ENCODE measurements at places on chromosomes 1 and 21.
A peak's percentile ranks its signal among the peaks of the same experiment; 100 is the strongest.

DNA sequence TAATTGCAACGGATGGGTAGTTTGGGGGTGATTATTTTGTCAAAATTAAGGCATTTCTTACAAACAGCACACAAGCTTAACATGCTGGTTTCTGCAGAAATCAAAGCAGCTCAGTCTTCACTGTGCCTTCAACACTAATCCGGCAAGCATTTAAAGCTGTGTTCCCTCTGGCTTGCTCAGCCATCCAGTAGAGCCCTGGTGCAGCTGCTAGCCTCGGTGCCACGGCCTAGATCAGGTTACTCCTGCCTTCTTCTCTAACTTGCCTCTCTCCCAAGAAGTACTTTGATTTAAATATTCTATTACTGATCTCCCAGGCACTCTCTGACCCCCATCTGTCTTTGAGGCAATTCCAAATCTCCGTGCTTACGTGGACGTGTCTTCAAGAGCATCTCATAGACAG is 85.6 kb downstream of the GREM2 start:
- no peak for DNase-seq

- DNase-seq = no peak
Observed at GRCh38 chr1:148333875-148334338, 149.2 kb downstream of the PPIAL4G start.

DNA sequence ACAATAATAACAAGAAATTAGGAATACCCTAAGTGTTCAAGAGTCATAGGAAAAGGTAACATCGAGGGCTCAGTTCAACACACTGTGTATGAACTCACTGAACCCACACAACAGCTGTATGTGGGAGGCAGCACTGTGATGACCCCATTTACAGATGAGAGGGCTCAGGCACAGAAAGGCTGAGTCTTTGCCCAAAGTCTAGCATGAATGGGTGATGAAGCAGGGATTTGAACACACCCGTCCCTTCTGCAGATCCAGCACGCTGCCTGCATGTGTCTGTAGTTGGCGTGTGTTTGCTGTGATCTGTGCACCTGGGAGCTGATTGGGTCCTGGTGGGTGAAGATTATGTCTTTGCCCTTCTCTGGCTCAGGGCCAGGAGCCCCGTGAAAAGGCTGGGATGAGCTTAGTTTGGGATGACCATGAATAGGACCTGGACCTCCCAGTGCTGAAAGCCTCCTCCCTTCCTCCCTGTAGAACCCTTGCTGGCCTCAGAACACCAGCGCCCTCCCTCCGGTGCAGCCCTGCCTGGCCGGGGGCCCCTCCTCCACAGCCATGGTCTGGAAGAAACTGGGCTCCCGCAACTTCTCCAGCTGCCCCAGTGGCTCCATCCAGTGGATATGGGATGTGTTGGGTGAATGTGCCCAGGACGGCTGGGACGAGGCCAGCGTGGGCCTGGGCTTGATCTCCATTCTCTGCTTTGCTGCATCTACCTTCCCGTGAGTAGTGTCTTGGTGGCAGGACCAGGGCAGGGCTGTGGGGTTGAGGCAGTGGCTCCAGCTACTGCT is 5.2 kb downstream of the SLC66A1 start:
- DNase-seq = no peak

DNA sequence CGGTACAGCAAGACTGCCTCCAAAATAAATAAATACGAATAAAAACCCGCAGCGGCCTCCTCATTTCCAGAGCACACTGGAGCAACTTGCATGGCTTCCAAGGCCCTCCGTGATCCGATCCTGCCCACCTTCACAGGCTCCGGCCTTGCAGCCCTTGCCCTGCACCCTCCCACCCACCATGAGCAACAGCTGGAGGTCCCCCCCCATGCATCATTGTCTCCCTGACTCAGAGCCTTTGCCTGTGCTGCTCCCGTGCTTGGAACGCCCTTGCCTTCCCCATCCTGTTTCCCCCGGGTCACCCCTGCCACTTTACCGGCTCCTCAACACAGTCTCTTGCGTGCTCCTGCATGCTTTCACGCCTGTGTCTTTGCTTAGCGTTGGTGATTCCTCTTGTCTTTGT is 71.0 kb upstream of the ANGPTL1 start:
- peak; percentile 50 for DNase-seq

- no peak for DNase-seq
Observed at GRCh38 chr21:36297938-36298572, 21.9 kb upstream of the MORC3 start.

DNA sequence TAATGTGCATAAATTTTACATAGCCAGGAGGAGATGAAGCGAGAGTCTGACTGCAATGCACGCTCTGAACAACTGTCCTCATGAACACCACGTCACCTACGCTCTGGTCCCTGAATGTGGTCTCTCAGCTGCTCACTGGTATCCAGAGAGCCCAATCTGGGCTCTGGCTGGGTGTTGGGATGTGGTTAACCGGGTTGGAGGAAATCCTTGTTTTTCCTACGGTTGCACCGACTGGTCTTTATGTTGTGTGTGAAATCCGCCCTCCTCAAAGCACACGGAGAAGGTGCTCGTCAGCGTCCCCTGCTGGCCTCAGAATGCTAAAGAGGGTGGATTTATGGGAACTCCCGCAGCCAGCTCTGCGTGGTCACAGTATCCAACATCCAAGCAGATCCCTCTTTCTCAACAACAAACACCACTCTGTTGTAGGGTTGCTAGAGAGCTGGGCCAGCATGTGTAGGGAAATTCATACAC is 51.8 kb upstream of the FAM89A start:
- peak; percentile 9 for DNase-seq

DNA sequence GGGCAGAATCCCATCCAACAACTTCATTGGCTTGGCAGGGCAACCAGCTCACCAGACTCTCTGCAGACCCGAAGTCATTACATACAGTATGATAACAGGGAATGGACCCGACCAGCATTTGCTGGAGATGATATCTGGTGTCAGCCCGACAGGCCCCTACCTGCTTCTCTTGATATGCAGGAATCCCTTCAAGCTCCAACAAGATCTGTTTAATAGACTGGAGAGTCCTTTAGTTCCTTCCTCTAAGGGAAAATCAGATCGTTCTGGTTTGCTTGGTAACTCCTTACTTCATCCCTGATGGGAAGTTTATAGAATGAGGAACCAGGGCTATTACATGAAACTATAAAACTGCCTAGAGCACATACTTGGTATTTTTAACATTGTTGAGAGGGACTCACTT is 61.2 kb downstream of the EDARADD start:
- no peak for DNase-seq

DNA sequence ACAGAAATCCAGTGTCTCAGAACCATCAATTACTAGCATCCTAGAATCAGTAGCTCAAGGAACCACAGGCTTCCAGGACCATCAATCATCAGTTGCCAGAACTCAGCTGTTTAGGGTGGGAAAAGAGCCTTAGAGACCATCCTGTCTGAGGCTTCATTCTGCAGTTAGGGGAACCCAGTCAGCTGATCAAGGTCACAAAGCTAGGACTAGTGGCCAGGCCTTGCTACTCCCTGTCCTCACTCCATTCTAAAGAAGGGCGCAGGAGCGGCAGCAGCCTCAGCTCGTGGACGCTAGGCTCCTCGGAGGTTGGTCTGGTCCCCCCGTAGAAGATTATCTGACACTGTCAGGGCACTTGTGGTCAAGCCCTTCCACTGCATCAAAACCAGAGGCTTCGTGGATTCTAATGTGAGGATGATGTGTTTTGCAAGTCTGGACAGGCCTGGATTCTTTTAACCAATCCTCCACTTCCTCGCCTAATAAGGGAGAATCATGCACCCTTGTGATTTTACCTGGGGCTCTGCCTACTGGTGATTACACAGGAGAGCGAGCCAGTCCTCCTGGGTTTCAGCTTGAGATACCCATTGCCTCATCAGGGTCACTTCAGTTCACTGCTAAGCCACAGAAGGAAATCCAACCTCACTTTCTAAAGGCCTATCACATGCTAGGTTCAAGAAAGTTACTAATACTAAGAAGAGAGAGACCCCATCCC is 41.7 kb upstream of the IFFO2 start:
- DNase-seq = peak; percentile 8

DNA sequence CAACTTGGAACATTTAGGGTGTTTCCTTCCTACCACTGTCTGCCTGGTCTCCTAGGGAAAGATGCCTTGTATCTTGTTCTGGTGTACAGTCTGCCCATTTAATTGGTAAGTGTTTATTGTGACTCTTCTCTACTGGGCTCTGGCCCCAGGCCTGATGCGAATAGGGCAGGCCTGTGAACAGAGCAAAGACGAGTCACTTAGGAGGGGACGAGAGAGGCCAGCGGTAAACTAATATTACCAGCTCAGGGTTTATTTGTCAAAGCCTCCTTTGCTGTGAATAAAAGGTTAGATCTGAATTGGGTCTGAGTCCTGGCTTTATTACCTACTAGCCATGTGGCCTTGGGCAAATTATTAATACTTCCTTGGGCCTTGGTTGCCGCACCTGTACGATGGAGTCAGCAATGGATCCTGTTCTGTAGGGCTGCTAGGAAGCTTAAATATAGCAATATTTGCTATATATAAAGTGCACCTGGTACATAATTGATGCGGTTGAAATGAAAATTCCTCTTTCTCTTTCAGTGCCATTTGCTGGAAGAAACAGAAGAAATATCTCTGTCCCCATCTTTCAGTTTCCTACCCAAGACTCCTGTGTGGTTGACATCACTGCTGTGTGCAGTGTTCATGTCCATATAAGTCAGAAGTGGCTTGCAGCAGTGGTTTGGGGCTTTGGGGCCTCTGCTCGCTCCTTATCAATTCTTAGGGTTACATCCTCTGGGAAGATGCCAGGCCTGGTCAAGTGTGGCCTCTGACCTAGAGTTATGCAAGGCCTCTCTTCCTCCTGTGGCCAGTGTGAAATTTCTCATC is 32.4 kb downstream of the MAPKAPK2 start:
- DNase-seq = no peak

DNA sequence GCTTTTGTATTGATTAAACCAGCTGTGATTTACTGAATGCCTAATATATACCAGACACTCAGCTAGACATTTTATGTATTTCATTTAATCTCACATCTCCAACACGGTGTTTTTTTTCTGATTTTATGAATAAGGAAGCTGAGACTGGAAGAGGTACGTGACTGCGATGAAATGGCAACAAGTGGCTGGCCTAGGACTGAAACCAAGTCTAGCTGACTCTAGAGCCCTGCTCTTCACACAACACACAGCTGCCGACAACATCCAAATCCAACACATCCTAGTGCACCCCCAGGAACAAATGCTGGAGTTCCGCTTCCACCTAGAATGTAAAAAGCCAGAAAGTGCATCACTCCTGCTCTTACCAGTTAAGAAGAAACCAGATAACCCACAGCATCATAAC is 10.7 kb upstream of the TOMM20 start:
- DNase-seq = no peak

DNA sequence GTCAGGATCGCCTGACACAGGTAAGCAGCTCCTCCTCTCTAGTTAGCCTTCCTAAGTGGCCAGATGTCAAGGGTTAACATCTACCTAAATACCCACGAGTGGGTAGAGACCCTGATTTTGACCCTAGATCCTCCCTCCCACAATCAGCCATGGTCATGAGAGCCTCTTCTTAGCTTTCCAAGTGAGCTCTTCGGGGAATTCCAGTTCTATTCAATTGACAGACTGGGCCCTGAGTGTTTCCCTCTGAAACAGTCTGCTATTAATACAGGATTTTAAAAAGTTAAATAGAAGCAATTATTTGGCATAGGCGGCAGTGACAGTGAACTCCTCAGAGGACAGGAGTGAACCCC is 28.1 kb downstream of the C2CD2 start:
- no peak for DNase-seq

DNA sequence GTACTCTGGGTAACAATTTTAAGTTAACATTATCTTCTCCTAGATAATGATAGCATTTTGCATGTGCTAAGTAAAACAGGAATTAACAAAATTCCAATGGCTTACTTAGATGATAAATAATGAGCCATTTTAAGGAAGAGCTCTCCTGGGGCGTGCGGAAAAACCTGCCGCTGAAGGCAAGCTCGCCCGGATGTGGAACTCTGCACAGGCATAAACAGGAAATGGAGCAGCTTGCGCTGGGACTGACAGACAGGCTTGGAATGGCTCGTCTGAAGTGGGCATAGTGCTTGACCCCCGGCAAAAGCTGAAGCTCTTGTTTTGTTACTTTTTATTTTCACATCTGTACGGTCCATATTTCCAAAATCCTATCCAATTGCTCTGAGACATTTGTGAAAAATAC is 169.2 kb downstream of the ZNF281 start:
- no peak for DNase-seq

DNA sequence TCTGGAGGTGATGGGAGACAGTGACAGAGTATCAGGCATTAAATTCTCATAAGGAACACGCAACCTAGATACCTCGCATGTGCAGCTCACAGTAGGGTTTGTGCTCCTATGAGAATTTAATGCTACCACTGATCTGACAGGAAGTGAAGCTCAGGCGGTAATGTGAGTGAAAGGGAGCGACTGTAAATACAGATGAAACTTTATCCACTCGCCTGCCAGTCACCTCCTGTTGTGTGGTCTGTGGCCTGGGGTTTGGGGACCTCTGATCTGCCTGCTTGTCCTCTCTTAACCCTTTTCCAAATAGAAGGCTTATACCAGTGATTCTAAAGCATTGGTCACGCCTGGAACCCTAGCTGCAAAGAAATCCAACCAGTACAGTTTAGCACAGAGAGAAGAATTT is 15.3 kb downstream of the GABPA start:
- DNase-seq = no peak

DNA sequence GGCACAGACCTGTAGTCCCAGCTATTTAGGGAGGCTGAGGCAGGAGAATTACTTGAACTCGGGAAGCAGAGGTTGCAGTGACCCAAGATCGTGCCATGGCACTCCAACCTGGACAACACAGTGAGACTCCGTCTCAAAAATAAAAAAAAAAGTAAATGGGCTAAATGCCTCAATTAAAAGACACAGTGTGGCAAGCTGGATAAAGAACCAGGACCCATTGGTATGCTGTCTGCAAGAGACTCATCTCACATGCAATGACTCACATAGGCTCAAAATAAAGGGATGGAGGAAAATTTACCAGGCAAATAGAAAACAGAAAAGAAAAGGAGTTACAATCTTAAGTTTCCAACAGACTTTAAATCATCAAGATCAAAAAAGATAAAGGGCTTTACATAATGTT is 40.3 kb downstream of the ACBD6 start:
- DNase-seq = peak; percentile 10

DNA sequence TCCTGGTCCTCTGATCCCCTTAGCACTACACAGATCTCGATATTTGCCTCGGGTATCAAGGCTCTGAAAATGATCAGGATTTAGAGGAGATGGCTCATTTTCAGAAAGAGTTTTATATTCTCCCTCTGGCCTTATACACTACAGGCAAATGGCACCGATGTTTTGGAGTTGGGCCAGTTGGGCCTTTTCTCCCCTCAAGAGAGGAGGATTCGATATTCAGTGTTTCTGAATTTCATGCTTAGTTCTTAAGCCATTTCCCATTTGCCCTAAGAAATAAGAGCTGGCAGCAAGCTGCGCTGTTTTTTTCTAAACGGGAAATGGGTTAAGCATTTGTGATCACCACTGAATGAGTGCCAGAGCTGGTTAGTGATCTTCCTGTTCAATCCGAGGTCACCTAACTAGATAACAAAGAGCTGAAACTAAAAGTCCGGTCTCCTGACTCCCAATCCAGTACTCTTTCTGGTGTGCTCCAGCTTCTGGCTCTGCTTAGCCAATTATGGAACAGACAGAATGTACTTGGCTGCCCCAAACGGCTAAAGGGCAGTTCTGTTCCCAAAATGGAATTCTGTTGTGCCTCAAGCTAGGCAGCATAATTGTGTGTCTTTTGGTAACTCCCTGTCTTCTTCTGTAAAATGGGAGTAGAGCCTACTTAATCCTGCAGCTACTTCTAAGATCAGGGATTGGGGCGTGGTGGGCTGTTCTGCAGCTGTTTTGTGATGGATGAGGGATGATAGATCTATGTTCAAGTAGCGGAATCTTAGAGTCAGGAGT is 1.2 kb upstream of the CPT2 start:
- no peak for DNase-seq

- DNase-seq = no peak
Observed at GRCh38 chr1:167761400-167761799, 39.6 kb downstream of the MPZL1 start.

Measured in fibroblast of skin of right biceps (primary cell).